ENCODE measurements at places on chromosomes 4 and X. TPM values are rescaled to one million over a fixed set of nuclear protein-coding genes. Genes with fewer than 3 reads are reported as not detected.

- no peak for ATAC-seq
Measured at GRCh38 chrX:13983734-13984133, 46.0 kb downstream of the GEMIN8 start.

SAGE1 gene
- not detected for total RNA-seq

DNA sequence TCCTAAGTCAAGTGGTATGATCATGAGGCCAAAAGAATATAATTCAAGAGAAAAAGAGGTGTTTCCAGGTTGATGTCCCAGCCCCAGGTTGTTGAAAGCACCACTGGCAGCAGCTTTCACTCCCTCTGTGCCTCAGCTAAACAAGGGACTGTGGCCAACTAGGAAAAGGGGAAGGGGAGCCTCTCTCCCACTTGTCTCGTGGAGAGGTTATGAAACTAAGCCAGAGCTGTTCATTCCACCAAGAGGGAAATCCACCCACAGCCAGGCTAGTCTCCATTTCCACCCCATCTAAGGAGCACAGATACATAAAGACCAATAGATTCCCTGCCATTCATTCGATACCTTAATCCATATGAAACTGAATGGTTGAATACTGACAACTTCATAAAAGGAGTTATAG lies 8.1 kb downstream of the ANXA5 start:
- ATAC-seq, result no peak

RHOXF1 gene
- total RNA-seq, result not detected
